ENCODE measurements at places on chromosomes 2 and 18.

GRCh38 chr2:189751080-189751658 lies 11.4 kb downstream of the OSGEPL1 start:
- no peak for DNase-seq

- no peak for DNase-seq
These were observed 560 bp upstream of the DUSP2 start for GRCh38 chr2:96145848-96146152.

GRCh38 chr2:71474744-71475397 lies 21.5 kb downstream of the DYSF start:
- DNase-seq: no peak

GRCh38 chr18:28120828-28121515 lies 56.0 kb downstream of the CDH2 start:
- no peak for DNase-seq

DNA sequence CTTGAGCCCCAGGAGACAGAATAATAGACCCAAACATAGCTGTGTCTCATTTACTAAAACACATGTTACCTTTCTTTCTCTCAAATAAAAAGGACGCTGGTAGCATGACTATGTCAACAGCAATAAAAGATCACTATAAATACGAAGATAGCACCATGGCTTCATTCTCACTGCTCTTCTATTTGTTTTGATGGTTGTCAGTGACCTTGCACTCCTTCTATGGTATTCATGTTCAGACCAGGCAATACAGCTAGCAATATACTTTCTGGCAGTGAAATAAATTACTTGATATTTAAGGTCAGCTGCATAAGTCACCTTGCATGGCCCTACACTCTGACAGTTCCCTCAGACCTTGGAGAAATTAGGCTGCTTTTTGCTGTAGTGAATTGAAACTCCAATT lies 263.2 kb upstream of the CDH7 start:
- DNase-seq: no peak

GRCh38 chr2:85534881-85535280 lies 4.1 kb upstream of the MAT2A start:
- DNase-seq: no peak

DNA sequence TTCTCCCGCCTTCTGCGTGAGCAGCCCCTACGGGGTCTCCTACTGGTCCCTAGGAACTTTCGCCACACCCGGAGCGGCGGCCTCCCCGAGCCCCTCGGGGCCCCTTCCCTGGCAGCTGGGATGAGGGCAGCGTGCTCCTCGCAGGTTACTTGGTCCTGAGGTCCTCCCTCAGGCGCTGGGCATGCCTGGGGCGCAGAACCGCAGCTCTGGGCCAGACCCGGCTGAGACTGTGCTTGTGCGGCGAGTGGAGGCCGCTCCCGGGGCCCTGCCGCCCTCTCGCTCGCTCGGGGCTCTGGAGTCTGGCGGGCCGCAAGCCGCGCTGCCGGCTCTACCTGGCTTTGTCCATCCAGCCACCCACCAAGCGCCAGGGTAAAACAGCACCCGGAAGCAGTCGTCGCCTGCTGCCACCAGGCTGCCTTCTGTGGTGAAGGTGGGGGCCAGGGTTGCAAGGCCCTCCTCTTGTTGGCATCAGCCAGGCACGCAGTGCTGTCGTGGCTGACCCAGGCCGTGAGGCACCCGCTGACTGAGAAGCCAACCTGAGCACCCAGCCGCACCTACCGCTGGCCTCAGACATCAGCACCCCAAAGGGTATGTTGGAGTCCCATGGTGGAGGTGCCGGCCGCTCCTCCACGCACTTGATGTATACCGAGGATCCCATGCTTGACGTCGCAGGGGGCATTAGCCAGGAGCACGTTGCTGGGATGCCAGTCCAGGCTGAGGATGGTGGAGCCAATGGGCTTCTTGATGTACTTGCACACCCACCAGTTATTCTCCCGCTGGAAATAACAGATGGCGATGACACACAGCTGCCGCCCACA lies 46.1 kb upstream of the PTH2R start:
- no peak for DNase-seq

DNA sequence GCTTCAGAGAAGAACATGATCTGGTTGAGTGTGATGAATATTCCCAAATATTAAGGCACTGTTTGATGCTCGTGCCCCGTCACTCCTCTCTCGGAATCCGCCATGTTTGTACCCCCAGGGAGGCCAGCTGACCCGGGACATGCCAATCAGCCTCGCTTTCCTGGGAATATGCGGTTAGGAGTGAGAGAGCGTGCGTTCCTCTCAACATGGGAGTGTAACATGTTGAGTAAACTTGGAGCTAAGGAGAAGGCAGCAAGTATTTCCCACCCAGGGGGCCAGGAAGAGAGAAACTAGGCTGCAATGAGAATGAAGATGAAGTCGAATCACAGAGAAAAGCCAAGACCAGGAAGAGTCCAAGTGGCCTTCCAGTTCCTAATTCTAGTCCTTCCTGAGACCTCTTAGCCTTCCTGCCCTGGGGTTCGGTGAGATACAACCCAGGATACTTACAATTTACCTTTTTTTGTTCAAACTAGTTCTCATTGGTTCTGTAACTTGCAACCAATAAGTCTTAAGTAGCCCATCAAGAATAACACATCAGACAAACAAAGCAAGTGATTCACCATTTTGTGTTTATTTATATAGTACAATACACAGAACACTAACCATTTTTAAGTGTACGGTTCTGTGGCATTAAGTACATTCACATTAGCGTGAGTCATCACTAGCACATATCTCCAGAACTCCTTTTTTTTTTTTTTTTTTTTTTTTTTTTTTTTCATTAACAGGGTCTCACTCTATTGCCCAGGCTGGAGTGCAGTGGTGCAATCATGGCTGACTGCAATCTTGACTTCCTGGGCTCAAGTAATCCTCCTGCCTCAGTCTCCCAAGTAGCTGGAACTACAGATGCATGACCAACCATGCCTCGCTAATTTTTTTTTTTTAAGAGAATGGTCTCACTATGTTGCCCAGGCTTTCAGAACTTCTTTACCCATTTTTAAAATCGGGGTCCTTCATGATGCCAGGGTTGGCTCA lies 36.4 kb upstream of the SLC1A4 start:
- no peak for DNase-seq

GRCh38 chr2:42844901-42845821 lies 52.8 kb upstream of the HAAO start:
- DNase-seq: no peak

DNA sequence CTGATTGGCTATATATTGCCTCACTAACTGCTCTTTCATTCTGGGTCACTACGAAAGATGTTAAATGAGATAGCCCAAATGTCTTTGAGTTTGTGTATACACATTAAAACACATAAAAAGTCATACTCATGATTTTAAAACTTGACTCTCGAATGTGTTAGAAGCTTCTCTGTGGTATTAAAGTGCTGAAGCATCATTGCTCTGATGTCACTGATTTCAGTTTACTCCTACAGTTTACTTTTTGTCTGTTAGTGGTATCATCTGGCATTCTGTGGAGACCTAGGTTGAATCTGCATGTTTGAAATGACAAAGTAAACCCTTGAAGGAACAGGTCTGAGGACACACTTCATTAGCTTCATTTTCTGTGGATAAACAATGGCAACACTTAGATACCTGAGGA lies 10.7 kb downstream of the NT5DC4 start:
- DNase-seq: no peak

GRCh38 chr2:219736209-219736608 lies 108.8 kb downstream of the SLC4A3 start:
- DNase-seq: no peak

DNA sequence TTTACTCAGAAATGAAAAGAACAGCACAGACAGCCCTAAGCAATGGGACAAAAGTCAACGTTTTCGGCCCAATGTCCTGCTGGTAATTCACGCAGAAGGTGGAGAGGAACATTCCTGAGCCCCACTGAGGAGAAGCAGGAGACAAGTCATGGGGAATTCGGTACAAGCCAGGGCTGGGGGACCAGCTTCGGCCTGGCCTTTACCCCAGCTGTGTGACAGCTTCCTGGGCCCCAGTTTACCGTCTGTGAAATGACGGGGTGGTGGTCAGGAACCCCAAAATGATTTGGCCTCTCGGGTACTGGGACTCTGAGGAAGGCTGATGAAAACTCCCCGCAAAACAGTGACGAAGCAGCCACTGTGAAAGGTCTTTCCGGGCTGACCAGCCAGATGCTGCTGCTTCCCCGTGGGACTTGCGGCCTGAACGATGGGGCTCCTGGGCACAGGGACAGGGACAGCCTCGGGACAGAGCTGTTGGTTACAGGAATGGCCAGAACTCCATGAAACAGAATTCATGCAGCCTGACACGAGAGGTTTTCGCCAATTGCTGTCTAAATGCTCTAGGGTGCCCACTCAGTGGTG lies 21.6 kb downstream of the KIF1A start:
- peak; percentile 7 for DNase-seq

DNA sequence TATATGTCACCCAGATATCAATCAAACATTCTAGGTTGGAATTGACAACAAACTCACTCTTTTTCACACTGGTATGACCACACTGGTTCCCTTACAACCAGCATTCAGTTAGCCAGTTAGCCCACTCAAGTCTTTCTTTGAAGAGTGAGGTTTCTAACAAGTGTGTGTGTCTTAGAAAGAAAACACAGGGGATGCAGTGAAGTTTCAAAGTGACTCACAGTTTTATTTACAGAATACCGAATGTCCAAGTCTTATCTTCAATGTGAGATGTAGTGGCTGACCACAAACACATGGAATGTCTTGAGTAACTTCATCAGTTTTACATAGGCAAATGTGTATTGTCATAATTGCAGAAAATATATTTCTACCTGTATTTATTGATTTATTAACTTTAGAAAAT lies 274.7 kb upstream of the HNMT start:
- no peak for DNase-seq

GRCh38 chr18:54392543-54393023 lies 34.9 kb downstream of the C18orf54 start:
- DNase-seq: no peak

DNA sequence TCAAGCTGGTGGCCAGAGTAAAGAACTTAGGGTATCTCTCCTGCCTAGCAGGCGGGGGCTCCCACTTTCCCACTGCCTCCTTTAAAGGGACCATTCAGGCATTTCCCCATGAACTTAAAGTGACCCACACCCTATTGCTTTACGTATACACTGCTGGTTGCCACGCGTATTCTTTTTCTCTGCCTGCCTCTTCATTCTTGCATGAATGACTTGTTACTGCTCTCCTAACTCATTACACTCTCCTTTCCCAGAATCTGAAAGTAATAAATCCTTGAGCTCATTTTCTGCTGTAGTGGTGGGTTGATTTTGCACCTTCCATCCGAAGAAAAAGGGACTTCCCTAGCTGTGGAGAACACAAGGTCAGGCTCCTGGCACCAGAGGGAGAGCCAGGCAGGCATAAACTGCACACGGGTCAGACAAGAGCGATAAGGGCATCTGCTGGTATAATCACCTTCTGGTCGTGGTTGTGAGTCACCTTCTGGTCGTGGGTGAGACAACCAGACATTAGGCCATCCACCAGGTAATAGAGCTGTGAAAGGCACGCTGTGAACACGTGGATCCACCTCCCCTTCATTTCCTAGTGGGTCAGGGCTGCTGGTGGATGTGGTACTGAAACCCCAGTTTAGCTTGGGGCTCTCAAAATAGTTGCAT lies 950.3 kb downstream of the SOCS6 start:
- no peak for DNase-seq

- DNase-seq: no peak
These were observed 59.3 kb downstream of the WDR75 start for GRCh38 chr2:189500456-189501160.

- no peak for DNase-seq
These were observed 258.1 kb downstream of the LNPK start for GRCh38 chr2:175744000-175744399.

DNA sequence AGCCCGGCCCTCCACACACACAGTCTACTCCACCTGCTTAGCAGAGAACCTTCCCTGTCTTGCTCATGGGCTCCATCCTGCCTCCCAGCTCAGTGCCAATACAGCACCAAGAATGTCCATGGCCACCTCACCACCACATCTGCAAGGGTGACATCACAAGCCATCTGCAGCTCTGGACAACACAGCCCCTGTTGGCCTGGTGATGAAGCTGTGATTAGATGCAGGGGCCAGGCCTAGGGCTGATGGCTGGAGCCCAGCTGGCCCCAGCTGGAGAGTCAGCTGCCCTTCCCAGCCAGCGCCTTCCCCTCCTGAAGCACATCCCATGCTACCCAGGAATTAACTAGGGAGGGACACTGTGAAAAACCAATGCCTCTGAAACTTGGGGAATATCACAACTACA lies 91.1 kb downstream of the TTC32 start:
- DNase-seq: peak; percentile 85

- no peak for DNase-seq
These were observed 46.7 kb upstream of the B3GNT7 start for GRCh38 chr2:231348704-231349373.

GRCh38 chr2:112433932-112434730 lies 686 bp upstream of the RGPD8 start:
- peak; percentile 79 for DNase-seq

GRCh38 chr2:27715318-27716210 lies 51.9 kb downstream of the SLC4A1AP start:
- DNase-seq: peak; percentile 85

DNA sequence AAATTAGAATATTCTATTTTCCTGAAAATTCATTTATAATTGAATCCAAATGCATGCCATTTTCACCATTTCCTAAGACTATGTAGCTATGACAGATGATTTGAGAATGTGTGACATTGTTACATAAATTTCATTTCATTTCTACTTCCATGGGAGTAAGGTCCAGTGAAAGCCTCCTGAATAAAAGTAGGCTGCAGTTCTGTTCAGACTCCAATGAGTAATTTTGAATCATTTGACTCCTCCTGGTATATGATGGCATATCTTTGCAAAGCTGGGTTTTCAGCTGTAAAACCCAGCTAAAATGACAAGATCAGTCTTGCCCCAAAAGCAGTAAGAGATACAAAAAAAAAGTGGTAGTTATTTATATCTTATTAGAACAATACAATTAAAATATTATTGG lies 101.0 kb upstream of the DNAJC10 start:
- no peak for DNase-seq

GRCh38 chr2:186544255-186544675 lies 45.6 kb upstream of the ITGAV start:
- no peak for DNase-seq

DNA sequence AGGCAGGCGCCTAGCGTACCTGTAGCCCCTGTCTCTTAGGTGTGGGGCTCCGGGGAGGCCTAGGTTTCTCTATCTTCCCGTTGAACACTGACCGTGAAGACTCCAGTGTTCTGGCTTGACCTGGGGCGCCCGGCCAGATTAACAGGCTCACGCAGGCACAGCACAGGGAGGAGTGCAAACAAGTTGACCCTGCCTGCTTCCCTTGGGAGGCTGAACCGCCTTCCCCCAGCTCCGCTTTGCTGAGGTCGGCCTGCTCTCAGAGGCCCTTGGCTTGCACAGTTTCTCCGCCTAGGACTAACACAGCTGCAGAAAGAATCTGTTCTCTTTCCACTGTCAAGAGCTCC lies 567 bp downstream of the PCYOX1 start:
- peak; percentile 22 for DNase-seq

- no peak for DNase-seq
These were observed 207.2 kb upstream of the SETBP1 start for GRCh38 chr18:44473394-44474066.

DNA sequence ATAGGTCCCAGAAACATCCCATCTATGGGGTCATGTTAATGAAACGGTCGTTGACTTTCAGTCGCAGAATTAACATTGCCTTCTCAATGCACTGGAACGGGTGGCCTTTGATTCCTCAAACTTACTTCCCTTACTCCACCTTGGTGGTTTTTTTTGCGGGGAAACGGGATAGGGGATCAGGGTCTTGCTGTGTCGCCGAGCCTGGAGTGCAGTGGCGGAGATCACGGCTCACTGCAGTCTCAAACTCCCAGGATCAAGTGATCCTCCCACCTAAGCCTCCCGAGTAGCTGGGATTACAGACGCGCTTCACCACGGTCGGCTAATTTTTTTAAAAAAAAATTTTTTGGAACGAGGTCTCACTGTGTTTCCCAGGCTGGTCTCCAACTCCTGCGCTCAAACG lies 754 bp downstream of the ATG16L1 start:
- no peak for DNase-seq

Data from posterior cingulate gyrus (tissue), 11 donors.